Neuronal stem cell (in vitro differentiated cells): ENCODE measurements at places on chromosomes 3 and 15.

GRCh38 chr15:76065793-76066192 lies 6.0 kb downstream of the TMEM266 start:
- DNase-seq, result no peak

DNA sequence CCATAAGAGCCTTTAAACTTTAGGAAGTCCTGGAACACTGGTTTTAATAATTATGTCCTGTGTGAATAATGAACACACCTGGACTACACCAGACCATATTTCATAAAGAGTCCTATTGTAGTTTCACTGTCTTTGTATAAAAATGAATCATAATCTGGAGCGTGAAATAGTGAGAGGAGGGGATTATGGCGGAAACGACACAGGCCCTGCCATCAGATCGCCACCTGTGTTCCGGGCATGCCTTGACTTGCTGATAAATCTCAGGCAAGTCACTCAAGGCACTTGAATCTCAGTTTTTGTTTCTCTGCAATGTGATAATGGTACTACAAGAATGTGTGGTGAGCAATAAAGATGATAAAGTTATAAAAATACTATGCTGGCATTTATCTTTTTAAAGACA lies 995.5 kb downstream of the MCTP2 start:
- DNase-seq, result no peak

GRCh38 chr3:280681-281080 lies 84.1 kb downstream of the CHL1 start:
- DNase-seq, result no peak

- DNase-seq, result no peak
Measured at GRCh38 chr3:195207056-195207455, 63.9 kb downstream of the XXYLT1 start.

DNA sequence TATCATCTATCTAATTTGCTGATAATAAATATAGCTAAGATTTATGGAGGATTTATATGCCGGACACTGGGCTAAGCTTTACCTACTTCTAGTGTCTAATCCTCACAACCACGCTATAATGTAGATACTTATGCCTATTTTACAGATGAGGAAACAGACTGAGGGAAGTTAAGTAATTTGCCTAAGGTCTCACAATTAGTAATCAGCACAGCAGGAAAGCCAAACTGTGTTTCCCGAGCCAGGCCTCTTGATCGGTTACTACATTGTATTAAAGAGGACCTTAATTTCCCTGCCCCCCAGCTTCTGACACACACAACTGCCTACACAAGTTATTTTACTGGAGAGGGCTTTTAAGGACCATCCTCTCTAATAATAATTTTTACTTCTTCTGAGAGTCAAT lies 40.9 kb downstream of the ONECUT1 start:
- DNase-seq, result no peak

- DNase-seq, result no peak
Measured at GRCh38 chr3:2268779-2269178, 170.1 kb downstream of the CNTN4 start.

GRCh38 chr15:50051811-50052419 lies 67.1 kb downstream of the ATP8B4 start:
- peak; percentile 48 for DNase-seq

GRCh38 chr15:101157721-101158120 lies 94.1 kb downstream of the CHSY1 start:
- no peak for DNase-seq

DNA sequence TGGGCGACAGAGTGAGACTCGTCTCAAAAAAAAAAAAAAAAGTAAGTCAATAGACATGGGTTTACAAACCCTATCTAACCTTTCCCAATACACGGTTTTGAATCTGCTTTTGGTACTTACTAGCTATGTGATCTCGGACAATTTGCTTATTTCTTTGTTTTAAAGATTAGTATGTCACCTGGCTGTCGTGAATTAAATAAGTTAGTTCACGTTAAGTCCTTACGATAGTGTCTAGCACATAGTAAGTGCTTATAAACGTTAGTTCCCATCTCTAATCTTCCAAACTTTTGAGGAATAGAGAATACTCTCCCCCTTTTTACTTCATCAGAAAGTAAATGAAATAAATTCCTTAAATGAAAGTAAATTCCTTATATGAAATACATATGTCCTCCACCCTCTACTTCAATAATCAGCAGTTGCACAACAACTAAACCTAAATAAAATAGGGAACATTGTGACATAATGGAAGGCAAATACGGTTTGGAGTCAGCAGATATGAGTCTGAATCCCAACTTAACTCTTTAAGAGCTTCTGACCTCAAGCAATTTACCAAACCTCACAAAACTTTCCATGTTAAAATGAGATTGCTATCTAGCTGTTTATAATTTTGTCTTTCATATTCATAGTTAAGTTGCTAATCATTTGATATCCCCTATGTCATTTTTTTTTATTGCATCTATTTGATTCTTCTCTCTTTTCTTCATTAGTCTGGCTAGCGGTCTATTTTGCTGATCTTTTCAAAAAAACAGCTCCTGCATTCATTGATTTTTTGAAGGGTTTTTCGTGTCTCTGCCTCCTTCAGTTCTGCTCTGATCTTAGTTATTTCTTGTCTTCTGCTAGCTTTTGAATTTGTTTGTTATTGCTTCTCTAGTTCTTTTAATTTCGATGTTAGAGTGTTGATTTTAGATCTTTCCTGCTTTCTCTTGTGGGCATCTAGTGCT lies 134.6 kb downstream of the PEAK1 start:
- DNase-seq, result no peak

- DNase-seq, result no peak
Measured at GRCh38 chr15:70474471-70475406, 288.6 kb downstream of the UACA start.

DNA sequence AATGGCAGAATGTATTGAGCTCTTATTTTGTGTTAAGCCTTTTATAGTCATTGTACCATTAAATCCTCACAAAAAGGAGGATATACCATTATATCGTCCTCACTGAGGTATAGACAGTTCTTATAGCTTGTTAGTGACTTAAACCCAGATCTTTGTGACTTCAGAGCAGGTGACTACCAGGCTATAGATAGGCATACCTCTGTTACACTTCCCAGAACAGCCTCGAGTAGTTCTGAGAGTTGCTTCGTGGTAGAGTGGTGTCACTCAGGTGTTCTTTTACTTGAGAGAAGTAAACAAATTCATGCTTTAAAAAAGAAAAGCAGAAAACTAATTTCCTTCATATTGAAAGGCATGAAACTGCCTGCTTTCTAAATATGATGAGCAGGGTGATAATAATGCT lies 59.9 kb downstream of the SEC22A start:
- no peak for DNase-seq

DNA sequence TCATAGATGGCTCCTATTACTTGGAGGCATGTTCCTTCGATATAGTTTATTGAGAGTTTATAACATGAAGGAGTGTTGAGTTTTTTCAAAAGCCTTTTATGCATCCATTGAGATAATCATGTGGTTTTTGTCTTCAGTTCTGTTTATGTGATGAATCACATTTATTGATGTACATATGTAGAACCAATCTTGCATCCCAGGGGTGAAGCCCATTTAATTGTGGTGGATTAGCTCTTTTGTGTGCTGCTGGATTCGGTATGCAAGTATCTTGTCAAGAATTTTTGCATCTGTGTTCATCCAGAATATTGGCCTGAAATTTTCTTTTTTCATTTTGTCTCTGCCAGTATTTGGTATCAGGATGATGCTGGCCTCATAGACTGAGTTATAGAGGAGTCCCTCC lies 81.0 kb downstream of the NAALADL2 start:
- no peak for DNase-seq

GRCh38 chr15:86558686-86559085 lies 479.0 kb downstream of the AGBL1 start:
- DNase-seq, result no peak

- no peak for DNase-seq
Measured at GRCh38 chr3:94004301-94004910, 24.0 kb downstream of the STX19 start.

DNA sequence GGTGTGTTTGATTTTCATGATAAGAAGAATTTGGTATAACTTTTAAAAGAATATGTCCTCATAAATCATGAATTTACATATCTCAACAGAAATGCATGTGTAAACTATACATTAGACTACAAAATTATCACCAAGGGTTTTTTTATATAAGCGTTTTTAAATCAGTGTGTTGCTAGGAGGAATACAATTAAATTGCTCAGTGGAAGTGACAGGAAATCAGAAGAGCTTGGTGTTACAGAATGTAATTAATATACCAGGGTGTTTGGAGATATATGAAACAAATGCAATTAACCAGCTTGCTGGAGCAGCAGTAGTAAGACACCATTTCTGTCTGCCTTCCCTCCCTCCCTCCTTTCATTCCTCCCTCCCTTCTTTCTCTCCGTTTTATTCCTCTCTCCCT lies 2.4 kb downstream of the ROBO2 start:
- no peak for DNase-seq

DNA sequence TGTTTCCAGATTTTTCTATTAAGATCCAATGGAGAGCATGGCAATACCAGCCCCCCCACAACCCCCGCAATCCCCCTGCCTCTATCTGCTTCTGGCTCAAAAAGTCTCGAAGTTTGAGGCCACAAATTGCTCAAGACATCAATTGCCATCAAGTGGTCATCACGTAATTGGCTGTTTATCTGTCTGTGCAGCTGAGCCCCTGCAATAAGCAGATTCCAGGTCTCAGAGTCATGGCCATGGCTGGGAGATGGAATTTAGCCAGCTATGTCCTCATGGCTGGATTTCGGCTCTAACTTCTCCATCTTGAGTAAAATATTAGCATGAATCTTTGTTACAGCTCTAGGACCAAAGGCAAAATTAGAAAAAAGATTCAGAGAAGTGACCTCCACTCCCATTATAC lies 22.7 kb downstream of the SSUH2 start:
- DNase-seq, result no peak

GRCh38 chr3:36408146-36408545 lies 27.8 kb downstream of the STAC start:
- DNase-seq, result no peak

GRCh38 chr15:90552162-90552928 lies 22.6 kb downstream of the CRTC3 start:
- no peak for DNase-seq

GRCh38 chr3:17632401-17633100 lies 109.9 kb downstream of the TBC1D5 start:
- DNase-seq, result no peak

DNA sequence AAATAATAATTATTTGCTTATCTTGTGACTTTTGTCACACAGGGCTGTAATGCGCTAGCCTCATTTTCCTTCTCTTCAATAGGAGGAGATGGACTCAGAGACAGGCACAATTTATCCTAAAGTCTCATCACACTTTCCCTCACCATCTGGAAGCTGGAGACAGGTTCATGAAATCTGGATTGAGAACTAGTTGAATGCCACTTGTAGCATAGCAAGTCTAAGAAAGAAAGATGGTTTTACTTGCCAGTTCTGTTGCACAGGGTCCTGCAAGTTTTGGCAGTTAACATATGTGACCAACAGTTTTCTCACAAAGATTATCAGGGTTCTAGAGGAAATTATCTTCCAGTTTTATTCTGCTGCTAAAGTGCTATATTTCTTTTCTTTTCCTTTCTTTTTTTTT lies 9.0 kb upstream of the ZSCAN2 start:
- no peak for DNase-seq

DNA sequence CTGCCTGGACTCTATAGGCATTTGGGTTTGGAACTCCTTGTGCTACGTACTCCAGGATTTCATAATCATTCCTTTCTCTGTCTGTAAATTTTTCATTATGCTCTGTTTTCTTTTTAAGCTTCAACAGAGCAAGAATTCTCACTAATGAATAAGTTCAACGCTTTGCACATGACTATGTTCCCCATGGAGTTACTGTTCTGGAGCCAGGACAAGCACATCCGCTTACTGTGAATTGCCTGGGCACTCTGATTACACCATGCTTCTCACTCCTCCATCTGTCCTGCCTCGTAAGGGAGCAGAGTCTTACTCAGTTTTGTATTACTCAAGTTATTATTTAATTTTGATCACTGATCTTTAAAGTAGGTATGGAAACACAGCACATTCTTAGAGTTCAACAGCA lies 472.7 kb downstream of the RAP2B start:
- no peak for DNase-seq

- no peak for DNase-seq
Measured at GRCh38 chr15:51401051-51401780, 59.8 kb downstream of the GLDN start.

- no peak for DNase-seq
Measured at GRCh38 chr15:22978691-22979237, 1.4 kb downstream of the CYFIP1 start.

DNA sequence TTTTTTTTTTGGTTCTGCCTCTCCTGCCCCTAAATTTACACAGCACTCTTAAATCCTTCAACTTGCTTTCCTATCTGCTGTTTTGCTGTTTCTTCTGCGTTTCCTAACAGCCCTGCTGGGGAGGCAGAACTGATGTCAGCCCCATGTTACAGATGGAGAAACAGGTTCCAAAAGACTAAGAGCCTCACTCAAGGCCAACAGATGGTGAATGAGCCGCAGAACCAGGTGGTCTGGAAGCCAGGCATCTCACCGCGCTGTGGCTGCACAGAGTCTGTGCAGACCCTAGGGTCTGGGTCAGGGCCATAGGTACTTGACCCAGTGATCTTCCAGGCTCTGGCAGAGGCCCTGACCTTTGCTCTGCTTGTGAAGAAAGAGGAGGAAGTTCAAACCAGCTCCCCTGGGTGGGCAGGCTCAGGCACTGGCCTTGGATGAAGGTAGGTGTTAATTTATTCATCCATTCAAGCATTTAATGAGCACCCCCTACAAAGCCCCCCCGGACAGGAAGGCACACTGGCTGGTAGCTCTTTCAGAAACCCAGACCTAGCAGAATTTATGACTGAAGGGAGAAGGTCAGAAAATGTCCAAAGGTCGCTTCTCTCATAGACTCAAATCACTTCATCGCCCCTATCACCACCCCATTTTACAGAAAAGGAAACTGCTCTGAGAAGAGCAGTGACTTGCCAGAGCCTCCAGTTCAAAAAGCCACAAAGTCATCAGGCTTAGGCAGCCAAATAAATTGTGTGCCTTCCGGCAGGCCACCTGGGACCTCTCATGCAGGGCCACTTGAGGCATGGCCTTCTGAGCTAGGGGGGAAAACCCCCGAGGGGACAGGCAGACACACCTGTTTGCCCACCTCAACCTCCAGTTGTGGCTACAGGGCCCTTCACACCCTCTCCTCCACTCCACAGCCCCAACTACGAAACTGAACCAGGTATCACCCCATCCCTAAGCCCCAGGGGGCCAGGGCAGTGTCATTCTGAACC lies 2.7 kb downstream of the CHDH start:
- DNase-seq, result no peak

GRCh38 chr3:3154879-3155610 lies 24.4 kb downstream of the CRBN start:
- no peak for DNase-seq

DNA sequence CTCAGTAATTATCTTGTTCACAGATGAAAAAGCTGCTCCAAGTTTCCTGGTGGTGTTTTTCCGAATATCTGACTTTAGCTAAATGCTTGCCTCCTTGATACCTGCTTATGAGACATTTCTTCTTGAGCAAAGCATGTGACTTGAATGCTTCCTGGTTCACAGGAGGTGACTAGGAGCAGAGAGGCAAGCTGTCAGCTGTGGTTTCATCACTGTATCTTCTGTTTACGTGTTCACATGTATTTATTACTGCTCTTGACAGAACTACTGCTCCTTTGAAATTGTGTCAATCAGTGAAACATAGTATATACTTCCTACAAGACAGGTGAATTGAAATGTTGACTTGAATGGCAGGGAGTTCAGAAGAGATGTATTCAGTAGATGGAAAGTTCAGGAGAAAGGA lies 8.9 kb upstream of the SPPL2A start:
- no peak for DNase-seq
